ENCODE measurements at places on chromosomes 6 and 20. TPM values are rescaled to one million over a fixed set of nuclear protein-coding genes. Genes with fewer than 3 reads are reported as not detected.

GRCh38 chr6:13874191-13874549 is 50.6 kb upstream of the RNF182 start:
- DNase-seq = no peak

GRCh38 chr20:36104244-36104643 is 50.3 kb upstream of the EPB41L1 start:
- no peak for DNase-seq

LRRN4 gene
- total RNA-seq = 113 TPM

DNA sequence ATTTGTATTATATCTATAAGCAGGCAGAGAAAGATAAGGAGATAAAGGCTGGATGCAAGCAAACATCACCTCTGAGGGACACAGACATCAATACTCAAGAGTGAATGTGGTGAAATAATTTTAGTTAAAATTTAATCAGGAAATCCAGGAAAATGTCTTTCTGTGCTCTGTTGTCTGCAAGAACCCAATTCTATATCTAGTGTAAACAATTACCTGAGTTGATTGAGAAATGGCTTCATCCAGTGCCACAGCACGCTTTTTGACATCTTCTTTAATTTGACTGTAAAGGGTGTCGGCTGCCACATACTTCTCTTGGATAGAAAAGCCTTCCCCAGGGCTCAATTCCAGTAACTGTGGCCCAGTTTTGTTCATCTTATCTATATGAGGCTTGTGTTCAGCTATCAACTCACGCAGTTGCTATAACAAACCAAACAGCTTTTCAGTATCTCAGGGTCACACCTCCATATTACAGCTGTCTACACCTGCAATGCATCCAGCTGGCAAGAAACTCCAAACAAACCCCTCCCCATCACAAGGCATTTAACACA is 131.6 kb downstream of the DST start:
- no peak for DNase-seq

DNA sequence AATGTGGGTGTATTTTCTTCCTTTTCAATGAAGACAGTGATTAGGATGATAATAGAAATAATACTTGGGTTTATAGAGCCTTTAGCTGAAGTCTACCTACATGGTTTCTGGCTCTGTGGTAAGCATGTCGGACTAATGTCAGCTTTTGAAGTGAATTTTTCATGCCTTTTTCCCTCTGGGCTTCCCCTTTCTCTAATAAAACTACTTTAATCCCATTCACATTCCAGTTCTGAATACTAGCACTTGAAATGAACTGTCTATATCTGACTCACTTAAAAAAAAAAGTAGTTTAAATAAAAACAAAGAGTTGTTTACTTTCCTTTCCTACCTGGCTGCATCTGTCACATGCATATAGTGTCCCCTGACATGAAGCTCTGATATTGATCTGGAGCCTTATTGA is 545.9 kb upstream of the FLRT3 start:
- DNase-seq = peak; percentile 57

GRCh38 chr6:167845856-167846255 is 19.1 kb downstream of the AFDN start:
- DNase-seq = no peak

DNA sequence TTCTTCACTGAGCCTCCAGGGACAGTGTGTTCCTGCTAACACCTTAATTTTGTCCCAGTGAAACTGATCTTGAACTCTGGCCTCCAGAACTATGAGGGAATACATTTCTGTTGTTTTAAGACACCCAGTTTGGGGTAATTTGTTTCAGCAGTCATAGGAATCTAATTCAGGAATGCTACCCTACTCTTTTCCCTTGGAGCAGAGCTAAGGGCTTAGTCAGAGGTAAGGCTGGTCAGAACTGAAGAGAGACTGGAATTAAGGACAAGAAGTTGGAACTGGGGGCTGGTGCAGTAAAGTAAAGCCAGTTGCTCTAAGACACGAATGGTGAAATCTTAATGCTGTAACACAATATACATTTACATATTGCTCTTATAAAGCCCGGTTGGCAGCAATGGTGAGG is 809.7 kb downstream of the MAFB start:
- no peak for DNase-seq

DNA sequence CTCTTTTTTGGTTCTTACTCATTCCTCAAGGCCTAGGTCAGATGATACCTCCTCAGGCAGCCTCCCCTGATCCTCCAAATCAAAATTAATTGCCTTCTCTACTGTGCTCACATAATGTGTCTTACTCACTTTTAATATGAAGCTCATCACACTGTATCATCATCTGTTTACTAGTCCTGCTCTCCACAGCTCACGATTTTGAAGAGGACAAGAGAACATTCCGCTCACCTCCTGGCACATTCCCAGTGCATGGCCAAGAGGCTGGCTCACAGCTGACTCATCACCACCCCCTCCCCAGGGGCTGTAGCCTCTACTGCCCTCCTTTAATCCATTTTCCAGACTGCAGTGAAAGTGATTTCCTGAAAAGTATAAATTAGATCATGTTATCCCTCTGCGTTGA is 133.1 kb downstream of the ALDH8A1 start:
- DNase-seq = peak; percentile 74

DNA sequence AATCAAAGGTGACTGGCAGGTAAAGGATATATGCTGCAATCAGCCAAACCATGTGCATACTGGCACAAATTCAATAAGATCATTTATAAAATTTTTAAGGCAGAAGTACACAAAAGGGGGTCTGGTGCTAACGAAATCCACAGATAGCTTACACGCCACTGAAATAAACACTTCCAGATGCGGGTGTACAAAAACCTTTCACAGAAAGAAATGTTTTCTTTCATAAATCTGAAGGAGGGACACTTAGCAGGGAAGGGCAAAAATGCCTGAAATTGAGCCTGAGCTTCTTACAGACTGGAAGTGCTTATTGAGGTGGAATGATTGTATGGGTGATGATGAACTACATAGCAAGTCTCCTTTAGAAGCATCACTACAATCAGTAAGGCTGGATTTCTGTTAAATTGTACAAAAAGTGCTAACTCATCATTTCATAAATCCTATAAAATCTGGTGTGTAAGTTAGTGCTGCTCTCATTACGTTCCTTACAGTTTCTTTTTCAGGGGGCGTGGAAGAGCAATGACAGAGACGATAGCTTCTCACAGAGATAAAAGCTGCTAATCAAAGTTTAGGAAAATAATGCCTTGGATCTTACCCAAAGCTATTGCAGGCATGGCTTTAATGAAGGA is 409.3 kb upstream of the RUNX2 start:
- DNase-seq = no peak

DNA sequence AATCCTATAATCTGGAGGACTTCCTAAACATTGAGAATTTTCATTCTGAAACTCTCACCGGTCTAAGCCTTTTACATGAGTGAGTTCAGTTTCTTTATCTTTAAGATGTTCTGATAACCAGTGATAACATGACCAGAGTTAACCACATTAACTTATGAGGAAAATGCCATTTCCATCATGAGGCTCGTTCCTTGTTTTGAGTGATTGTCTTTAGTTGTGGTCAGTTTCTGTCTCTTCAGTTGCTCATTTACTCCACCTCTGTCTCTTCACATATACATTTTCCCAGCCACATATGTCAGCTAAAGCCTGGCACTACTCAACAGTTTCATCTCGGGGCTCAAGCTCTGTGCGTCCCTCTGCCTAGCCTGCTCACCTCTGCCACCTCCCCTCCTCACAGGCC is 70.4 kb downstream of the JAG1 start:
- DNase-seq = no peak

- DNase-seq = peak; percentile 45
Observed at GRCh38 chr6:67888886-67889681, 746.0 kb upstream of the ADGRB3 start.

DNA sequence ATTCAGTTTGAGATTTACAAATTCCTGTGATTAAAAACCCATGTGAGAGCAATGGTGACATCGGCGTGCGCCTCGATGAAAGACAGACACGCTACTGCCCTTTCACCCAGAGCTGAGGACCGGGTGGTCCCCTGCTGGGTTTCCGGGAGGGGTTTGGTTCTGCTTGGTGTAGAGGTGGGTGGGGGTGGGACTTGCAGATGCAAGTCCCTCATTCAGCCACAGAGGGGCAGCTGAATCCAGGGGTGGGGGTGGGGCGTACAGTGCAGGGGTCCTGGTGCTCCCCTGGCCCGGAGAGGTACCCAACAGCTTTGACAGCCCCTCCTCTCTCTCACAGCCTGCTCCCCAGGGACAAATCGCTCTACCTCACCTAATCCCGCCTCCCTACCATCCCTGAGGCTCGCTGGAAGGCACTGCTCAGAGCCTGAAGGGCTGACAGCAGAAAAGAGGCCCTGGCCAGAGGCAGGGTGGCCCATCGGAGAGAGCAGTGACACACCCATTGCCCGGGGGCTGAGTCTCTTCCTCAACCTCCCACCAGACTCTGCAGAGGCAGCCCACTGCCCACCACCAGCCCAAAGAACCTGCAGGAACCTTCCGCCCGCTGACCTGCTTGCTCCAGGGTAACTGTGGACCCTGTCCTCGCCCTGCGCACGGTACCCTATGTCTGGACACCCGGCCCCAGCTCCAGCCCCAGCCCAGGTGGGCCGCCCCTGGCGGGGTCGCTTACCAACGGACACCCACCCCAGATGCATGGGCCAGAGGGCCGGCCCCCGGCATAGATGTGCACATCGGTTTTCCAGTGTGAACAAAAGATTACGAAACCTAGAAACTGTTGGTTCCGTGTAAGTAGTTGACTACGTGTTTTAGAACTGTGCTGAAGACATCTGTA is 118.4 kb downstream of the JPH2 start:
- no peak for DNase-seq

DNA sequence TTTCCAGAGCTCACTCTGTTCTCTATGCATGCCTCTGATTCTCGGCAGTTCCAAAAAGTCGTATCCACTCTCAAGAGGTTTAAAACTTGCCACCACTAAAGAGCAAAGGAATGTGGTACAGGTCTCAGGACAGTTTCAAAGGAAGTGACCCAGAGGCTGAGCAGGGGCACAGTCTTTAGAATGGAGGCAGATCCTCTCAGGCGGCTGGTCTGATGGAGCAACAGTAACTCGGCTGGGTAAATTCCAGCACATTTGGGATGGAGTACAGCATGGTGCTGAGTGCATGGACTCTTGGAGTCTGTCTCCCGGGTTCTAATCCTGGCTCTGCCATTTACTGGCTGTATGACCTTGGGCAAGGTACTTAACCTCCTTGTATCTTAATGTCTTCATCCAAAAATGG is 88.1 kb upstream of the BACH2 start:
- no peak for DNase-seq

GRCh38 chr6:2859185-2859700 is 17.6 kb upstream of the SERPINB1 start:
- no peak for DNase-seq

PTCRA gene
- total RNA-seq = not detected

MPIG6B gene
- not detected for total RNA-seq

DNA sequence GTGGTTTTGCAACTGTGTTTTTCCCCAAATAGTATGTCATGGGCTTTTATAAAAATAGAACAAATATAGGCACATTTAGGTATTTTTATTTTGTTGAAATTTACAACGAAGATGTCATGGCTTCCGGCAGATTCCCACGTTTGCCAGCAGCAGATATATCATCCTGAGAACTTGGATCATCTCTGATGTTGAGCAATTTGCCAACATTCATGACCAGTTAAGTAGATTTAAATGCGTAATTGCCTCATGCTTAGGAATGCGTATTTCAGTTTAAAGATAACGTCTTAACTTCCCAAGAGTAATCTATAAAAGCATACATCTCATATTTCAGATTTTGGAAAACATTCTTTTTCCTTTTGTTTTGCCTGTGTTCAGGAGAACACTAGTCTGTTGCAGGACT is 457.8 kb downstream of the QKI start:
- no peak for DNase-seq

DNA sequence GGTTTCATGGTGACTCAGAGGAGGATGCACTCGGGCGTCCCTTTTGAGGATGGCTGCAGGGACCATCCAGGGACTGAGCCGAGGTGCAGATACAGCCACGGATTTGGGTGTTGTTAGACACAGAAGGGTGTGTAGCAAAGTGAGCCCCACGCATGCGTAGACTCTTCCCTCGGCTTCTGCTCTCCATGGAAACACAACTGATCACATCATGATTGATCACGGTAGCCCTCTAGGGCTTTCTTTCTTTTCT is 606 bp upstream of the ULBP1 start:
- no peak for DNase-seq

CCR6 gene
- total RNA-seq = not detected

DNA sequence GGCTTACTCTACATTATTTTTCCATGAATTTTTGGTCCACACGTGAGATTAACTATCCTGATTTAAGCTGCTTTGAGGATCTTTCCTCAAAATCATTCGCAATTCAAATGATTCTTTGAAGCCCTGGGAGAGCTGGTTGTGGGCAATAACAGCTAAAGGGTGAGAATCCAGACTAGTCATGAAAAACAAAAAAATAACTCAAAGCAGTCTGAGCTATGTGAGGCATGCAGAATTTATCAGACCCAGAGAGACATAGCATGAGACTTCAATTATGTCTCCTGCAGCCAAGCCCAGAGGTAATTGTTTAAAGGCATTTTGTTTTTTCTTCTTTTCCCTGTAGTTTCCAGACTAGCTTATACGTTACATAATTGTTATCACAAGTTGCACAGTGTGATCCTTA is 517.3 kb upstream of the PTCHD4 start:
- DNase-seq = peak; percentile 21

SLC35D3 gene
- total RNA-seq = not detected

DNA sequence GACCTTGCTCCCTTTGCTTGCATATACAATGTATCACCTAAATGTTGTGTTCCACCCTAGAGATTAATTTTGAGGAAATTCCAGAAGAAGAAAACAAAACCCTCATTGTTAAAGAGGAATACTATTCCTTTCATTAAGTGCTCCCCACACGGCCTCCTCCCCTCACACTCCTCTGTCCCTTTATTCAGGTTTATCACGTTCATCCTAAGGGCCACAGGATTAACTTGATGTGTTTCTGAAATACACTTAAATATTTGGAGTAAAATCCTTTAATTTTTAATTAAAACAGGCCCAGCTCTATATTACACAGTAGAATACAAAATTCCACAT is 89.4 kb upstream of the MRPS10 start:
- DNase-seq = no peak

C20orf96 gene
- 1.9 TPM for total RNA-seq

DNA sequence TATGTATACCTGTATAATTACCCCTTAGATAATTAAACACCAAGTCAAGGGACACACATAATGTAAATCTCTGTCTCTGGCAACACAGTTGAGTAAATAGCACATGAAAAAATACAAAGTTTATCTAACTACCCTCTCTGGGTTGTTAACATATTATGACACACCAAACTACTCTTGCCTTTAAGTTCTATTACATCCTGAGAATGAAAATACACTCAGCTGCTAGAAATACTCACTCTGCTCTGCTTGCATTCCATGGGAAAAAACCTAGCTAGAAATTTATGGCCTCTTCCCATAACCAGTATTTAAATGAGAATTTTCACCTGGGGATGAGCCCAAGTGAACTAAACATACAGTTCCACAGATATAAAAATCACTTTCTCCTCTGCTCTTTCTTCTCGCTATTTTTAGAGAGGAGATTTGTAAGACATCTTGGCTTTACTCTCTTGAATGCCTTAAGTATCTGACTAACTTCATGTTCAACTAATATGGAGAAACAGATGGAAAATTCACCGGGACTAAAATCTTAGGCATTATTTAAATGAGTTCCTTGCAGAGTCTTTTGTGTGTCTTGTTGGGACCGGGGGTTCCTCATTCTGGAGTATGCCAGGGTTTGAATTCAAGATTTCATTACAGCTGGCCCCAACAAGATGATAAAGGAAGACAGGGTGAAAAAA is 140.9 kb downstream of the GJA10 start:
- no peak for DNase-seq
